NCI-H1092 (cell line): ENCODE measurements at places on chromosomes 12 and 14.

GRCh38 chr14:83120187-83120586 is 1586.5 kb upstream of the SEL1L start:
- no peak for DNase-seq

- DNase-seq: no peak
Observed at GRCh38 chr12:132773077-132773955, 11.7 kb upstream of the ANKLE2 start.

DNA sequence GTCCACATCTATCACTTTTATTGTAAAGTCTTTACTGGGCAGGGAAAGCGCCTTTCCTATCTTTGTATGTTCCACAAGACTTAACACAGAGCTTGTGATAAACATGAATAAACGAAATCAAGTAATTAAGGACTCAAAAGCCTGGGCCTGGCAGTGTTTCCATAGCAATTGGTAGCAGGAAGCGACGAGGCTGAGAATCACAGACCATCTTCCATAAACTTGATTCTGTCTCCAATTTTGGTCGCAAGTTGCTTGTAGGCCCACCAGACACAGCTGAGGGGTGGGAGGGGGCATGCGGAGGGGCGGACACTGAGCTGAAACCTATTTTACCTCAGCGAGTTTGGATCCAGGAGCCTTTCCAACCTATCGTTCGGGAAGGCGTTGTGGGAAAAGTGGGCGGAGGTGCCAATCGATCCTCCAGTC is 302 bp downstream of the CCDC38 start:
- no peak for DNase-seq

DNA sequence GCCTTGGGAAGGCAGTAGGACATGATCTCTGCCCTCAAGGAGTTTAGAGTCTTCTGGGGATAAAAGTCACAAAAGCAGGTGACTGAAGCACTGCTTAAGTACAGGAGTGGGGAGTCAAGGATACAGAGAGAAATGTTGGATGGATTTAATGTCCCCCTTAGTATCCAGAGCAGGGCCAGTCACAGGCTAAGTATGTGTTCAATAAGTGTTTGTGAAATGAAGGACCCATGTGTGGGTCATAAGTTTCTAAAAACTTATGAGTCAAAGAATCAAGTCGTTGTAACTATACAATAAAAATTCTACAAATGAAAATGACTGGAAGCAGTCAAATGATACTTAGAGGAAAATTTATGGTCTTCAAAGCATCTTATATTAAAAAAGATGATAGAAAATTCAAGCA is 25.1 kb downstream of the KRT80 start:
- no peak for DNase-seq

DNA sequence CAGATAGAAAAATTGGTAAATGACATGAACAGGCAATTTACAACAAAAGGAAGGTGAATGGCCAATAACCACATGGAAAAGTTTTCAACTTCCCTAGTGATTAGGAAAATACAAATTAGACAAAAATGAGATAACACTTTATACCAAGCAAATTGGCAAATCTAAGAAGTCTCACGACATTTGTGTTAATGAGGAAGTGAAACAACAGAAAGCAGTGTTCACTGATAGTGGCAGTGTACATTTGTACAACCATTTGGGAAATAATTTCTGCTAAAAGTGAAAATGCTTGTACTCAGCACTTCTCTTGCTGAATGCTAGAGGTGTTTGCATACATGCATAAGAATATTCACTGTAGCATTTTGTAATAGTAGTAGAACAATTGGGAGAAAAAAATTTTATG is 126.6 kb downstream of the LLPH start:
- DNase-seq: no peak

DNA sequence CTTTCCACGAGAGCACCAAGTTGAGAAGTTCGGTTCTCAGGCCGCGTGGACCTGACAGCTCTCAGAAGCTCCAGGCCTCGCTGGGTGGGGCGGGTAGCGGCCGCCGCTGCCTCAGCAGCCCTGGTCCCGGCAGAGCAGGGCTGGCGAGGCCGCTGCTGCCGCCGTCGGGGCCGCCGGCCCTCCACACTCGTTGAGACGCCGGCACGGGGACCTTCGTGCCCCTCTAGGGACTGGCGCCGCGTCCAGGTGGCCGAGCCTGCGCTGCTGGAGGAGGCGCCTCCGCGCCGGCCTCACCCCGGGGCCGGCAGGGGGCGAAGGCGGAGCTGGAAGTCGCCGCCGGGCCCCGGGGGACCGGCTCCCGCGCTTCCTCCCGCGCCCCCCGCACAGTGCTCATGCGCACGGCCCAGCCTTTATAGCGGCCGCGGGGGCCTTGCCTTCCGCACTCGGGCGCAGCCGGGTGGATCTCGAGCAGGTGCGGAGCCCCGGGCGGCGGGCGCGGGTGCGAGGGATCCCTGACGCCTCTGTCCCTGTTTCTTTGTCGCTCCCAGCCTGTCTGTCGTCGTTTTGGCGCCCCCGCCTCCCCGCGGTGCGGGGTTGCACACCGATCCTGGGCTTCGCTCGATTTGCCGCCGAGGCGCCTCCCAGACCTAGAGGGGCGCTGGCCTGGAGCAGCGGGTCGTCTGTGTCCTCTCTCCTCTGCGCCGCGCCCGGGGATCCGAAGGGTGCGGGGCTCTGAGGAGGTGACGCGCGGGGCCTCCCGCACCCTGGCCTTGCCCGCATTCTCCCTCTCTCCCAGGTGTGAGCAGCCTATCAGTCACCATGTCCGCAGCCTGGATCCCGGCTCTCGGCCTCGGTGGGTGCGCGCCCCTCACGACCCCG is at the start of gene COCH:
TSS of gene COCH (plus strand) at position 440 of the 879 bp plus-strand sequence. CDS start at position 820, 380 bp downstream.
- peak; percentile 78 for DNase-seq

DNA sequence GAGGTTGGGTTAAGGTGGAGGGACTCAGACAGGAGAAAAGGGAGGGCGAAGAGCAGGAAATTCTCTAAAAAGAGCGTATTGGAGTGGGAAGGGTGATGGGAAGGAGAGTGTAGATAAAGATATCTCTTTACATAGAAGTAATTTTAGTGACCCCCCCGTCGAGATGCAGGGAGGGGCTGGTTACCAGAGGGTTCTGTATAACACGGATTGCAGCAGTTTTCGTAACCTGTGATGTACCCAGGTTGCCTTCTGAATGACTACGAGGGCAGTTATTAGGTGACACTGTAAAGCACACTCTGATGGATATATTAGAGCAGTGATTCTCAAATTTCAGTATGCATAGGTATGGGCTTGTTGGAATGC is 443 bp downstream of the DNAL1 start:
- DNase-seq: no peak

DNA sequence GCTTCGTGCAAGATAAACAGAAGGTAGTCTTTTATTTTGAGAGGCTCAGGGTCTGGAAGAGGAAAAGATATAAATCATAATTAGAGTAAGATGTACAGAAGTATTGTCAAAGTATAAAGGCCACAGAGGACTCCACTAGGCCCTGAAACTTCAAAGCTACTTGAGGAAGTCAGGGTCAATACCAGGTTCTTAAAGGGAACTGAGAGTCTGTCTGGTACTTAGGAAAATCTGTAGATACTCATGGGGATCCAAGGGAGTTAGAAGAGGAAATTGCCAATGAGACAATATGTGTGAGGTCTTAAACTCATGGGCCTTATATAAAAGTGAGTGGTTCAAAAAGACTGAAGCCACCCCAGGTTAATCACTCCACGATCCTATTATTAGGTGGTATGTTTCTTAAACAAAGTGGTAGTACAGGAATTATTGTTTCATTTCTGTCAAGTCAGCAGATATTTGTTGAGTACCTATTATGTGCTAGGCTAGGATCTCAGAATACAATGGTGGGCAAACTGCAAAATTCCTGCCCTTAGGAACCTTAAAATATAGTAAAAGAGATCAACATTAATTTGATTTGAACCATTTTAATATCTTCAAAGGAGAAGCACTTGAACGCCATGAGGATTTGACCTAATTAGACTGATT is 314.6 kb downstream of the ADAMTS20 start:
- DNase-seq: no peak
